Thyroid gland (tissue), 4 donors: ENCODE measurements at places on chromosomes 6 and 20.

GRCh38 chr20:24773751-24774201, 175.3 kb upstream of the CST7 start:
- no peak overlapping the region for H3K4me3 ChIP-seq
- H3K27ac ChIP-seq, result no peak overlapping the region
- DNase-seq, result no peak
- H3K27me3 ChIP-seq, result no peaks in the 10 kb centered on the region

DNA sequence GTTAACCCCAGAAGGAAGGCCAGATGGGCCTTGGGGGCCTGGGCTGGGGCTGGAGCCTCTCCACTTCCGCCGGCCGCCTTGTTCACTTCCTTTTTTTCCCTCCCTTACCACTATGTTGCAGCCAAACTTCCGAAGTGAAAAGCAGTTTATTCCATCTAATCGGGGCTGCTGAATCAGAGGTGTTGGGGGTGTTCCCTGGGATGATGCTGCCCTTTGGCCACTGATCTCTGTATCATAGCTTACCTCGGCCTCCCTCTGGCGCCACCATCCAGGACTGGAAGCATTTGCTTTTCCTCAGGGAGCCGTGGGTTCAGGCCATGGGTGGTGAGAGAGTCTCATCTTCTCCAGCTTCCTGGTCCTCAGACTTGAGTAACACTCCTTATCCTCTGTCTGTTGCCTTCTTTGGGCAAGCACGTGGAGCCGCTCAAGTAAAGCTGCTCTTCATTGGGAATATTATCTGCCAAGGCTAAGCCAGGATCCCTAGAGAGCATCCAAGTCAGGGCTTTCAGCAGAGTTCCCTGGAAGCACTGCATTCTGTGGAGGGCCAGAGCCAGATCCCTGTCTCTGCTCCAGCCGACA, 39.6 kb downstream of the SLX4IP start:
- no peaks in the 10 kb centered on the region for H3K36me3 ChIP-seq
- no peak overlapping the region for H3K4me3 ChIP-seq
- no peaks in the 10 kb centered on the region for H3K27me3 ChIP-seq
- peaks cover 9% of the 10 kb centered on the region for H3K4me1 ChIP-seq
- peak overlapping the region; percentile 36 for H3K27ac ChIP-seq
- no peak for DNase-seq

DNA sequence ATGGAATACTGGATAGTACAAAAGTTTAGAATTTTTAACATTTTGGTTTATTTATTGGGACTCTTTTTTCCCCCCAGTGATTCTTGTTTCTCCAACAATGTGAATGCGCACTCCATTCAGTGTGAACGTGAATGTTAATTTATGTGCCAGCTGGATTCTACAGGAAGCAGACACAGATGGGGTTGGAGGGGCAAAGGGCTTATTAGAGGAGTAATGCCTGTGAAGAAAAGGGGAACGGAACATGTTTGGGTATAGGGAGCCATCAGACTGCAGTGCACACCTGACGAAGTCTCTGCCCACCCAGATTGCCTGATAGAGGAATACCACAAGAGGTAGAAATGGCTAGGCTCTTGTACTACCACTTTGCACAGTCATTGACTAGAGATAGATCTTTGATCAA, 48.2 kb downstream of the PTPRA start:
- no peaks in the 10 kb centered on the region for H3K27me3 ChIP-seq
- no peaks in the 10 kb centered on the region for H3K36me3 ChIP-seq
- no peak overlapping the region for H3K27ac ChIP-seq
- H3K4me3 ChIP-seq, result no peak overlapping the region
- H3K4me1 ChIP-seq, result peaks cover 4% of the 10 kb centered on the region

DNA sequence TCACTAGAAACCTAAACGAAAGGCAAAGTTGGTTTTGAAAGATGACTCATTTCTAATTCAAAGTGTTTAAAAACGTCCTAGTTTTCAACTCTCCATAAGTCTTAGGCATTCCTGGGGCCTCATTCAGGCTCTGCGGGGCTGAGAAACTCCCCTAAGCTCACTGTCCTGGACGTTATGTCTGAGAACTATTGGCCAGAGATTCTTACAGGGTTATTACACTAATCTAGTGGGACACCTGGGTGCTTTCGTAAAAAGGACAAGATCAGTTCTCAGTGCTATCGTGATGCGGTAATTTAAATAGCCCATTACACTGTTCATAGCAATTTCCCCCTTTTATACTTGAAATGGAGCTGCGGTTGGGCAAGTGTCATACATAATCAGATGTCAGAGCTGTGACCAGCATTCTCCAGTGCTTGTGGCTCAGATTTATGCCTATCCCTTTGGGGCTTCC, 280.9 kb downstream of the QKI start:
- no peak overlapping the region for H3K4me3 ChIP-seq
- no peaks in the 10 kb centered on the region for H3K27me3 ChIP-seq
- H3K36me3 ChIP-seq, result no peaks in the 10 kb centered on the region
- H3K4me1 ChIP-seq, result no peaks in the 10 kb centered on the region

- H3K4me3 ChIP-seq, result no peak overlapping the region
- no peak overlapping the region for H3K27ac ChIP-seq
- H3K36me3 ChIP-seq, result no peaks in the 10 kb centered on the region
- DNase-seq, result no peak
- no peaks in the 10 kb centered on the region for H3K27me3 ChIP-seq
These were observed 859.8 kb downstream of the MAFB start for GRCh38 chr20:39829256-39829655.
